ENCODE measurements at places on chromosomes 2 and 18. TPM values are rescaled to one million over a fixed set of nuclear protein-coding genes. Genes with fewer than 3 reads are reported as not detected.

DNA sequence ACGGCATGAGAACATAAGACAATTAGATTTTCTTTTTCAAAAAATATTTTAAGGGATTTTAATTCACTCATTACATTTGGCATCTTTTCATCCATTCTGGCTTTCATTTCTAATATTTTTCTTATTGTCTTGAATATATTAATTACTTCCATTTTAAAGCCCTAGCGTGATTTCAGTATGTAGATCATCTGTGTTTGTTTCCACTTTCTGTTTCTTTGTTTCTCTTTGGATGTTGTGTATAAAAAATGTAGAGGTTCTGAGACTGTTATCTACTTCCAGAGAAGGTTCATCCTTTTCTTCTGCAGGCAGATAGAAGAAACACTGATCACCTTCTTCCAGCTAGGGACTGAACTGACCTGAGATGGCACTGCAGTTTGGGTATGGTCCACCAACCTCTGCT lies 664.4 kb upstream of the SLC39A10 start:
- DNase-seq: no peak

GRCh38 chr2:49165662-49166061 lies 11.3 kb upstream of the FSHR start:
- no peak for DNase-seq

GRCh38 chr18:23784832-23785245 lies 95.6 kb downstream of the LAMA3 start:
- DNase-seq: no peak

The DCC gene
- 3.2 TPM for total RNA-seq

GRCh38 chr2:201260302-201260800 lies at the start of gene CASP8:
Gene CASP8, plus strand, starts transcription at chr2:201260536. Its CDS starts 5,951 bp downstream, at chr2:201266487.
- DNase-seq: no peak

DNA sequence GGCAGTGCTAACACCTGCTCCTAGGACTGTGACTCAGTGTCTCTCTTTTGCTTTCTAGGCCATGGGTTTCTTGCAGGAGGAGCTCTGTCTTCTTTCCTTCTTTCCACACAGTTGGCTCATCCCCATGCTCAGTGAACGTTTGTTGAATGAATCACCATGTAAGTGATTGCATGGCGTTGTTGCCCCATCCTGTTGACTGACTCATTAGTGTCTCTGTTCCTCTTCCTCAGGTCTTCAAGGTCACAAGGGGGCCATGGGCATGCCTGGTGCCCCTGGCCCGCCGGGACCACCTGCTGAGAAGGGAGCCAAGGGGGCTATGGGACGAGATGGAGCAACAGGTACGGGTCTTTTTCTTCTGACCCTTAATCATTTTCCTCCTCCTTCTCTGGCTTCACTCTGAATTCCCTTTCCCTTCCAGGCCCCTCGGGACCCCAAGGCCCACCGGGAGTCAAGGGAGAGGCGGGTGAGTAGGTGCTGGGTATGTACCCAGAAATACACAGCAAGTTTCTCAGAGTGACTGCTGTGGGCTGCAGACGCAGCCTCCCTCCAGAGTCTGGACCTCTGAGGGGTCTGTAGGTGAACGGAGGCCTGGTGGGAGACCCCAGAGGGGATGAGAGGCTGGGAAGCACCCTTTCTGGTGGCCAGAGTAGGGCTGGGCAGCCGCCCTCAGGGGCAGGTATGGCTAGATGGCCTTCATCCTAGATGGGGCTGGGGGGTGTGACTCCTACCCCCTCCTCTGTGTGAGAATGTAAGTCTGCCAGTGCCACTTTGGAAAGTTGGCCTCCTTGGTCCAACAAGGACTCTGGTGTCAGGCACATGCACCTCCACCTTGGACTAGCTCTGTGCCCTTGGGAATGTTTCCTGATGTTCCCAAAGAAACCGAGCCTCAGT lies 32.4 kb downstream of the MARCO start:
- DNase-seq: no peak

DNA sequence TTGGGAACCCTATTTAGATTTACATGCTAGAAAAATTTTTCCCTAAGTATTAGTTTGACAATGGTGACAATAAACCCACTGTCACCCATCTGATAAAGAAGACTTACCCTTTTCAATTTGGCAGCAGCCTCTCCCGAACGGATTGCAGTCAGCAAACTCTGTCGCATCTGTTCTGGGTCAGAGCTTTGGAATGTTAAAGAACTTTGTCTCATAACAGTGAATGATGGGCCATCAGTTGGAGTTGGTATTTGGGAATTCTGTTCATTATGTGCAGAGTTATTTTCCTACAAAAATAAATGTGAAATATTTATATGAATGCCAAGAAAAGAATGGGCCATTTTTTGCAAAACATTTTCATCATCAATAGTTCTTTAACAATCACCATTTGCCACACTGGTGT lies 70.8 kb upstream of the GRB14 start:
- DNase-seq: no peak

GRCh38 chr2:206218156-206218555 lies 56.3 kb upstream of the ZDBF2 start:
- DNase-seq: no peak

DNA sequence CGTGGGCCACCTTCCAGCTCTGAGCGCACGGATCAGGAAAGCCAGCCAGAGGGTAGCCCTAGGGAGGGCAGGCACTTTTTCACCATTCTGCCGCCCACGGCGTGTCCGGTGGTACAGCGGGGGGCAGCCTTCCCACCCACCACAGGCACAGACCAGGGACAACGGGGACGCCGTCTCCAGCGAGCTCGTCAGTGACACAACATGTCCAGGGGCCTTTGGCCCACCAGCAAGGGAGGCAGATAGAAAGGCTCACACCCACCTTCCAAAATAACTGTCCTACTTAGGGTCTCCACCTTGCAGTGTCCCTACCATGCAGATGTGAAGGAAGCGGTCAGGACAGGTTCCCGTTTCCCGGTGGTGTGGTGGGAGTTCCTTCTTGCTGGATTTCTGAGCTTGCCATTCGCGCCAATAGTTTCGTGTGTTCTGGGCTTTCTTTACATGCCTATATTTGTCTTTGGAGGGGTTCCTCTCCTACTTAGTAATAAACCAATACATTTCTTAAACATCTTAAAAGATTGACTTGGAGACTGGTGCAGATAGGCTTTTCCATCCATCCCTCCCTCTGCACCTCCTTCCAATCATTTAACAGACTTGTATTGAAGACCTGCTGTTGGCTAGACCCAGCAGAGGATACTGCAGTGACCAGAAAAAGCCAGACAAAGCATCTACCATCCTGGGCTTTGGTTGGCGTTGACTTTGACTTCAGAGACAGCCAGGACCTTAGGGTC lies 872 bp downstream of the ASB1 start:
- DNase-seq: no peak

DNA sequence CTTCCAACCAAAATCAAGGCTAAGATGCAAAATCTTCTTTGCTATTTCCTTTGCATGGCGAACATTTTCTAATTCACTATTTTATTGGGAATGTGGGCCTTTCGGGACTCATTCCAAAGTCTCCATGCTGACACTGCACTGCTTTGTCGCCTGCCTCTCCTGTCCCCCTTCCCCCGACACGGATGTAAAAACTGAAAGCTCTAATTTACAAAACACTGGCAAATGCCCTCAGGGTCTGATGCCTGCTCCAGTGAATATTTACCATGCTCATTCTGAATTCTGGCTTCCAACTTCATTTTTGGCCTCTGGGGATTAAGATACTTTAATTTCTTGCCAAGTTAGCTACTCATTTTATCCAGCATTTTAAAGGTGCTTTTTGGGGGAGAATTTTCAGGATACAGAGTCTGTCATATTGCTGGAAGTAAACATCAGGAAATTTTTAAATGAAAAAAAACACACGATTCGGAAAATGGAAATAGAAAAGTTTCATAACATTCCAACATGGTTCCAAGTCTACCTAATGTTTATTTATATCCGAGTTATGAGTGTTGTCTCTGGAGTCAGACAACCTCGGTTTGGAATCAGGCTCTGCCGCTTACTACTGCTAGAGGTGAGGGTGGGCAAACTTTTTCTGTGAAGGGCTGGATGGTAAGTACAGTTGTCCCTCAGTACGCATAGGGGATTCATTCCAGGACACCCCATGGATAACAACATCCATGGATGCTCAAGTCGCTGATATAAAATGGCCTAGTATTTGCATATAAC lies 14.6 kb upstream of the LTBP1 start:
- no peak for DNase-seq

All from posterior vena cava (tissue), 2 donors.